ENCODE measurements at places on chromosomes 12 and 14. TPM values are rescaled to one million over a fixed set of nuclear protein-coding genes. Genes with fewer than 3 reads are reported as not detected.
A peak's percentile ranks its signal among the peaks of the same experiment; 100 is the strongest.

- no peak for DNase-seq
Observed at GRCh38 chr12:20963303-20963702, 152.8 kb downstream of the SLCO1B3 start.

DNA sequence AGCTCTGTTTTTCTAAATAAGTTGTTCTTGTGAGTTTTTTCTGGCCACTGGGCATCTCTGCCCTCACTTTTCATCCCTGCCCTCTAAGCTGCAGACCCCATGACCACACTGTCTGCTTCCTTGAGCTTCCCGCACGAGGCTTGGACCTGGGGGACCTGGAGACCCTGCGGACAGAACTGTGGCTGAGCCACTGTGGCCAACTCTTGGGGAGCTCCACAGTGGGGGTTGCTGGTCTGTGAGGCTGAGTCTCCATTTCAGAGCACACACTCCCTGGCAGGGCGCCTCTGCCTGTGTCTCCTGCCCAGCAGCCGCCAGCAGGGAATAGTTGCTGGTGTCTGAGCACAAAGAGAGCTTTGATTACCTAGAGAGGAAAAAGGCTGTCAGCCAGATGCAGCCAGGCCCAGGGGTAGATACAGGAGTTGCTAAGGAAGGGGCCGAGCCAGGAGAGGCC is 13.1 kb upstream of the RIN3 start:
- peak; percentile 63 for DNase-seq

DNA sequence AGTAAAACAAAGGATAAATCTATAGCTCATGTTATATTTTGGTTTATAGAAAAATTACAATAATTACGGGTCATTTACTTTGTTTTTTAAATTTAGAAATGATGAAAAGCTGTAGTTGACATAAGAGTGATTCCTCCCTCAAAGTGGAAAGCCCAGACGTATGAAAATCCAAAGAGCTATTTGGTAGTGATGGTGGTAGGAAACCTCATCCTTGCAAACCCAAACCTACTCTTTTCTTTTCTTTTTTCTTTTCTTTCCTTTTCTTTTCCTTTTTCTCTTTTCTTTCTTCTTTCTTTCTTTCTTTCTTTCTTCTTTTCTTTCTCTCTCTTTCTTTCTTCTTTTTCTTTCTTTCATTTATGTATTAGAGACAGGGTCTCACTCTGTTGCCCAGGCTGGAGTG is 190.3 kb upstream of the RASSF8 start:
- DNase-seq = no peak

DNA sequence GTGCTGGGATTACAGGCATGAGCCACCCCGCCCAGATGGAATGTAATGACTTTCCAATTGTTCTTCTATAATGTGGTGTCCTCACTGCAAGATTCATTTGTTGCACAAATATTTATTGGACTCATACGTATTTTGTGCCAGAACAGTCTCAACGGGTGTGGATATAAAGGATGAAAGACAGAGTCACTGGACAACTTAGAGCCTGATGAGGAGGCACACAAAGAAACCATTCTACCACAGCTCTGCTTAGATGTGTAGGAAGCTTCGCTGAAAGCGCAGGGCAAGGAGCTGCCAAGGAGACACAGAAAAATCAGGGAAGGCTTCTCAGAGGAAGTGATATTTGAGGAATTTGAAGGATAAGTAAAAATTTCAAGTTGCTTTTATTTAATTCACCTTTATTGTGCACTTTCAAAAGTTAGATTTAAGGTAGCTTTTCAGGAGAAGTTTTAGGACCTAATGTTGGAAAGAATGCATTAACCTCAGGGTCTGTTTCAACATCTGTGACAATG is 41.6 kb upstream of the STON2 start:
- no peak for DNase-seq

GRCh38 chr12:68970951-68971350 is 38.0 kb upstream of the CPM start:
- DNase-seq = no peak

GRCh38 chr14:41805633-41806032 is 199.0 kb downstream of the LRFN5 start:
- no peak for DNase-seq

DNA sequence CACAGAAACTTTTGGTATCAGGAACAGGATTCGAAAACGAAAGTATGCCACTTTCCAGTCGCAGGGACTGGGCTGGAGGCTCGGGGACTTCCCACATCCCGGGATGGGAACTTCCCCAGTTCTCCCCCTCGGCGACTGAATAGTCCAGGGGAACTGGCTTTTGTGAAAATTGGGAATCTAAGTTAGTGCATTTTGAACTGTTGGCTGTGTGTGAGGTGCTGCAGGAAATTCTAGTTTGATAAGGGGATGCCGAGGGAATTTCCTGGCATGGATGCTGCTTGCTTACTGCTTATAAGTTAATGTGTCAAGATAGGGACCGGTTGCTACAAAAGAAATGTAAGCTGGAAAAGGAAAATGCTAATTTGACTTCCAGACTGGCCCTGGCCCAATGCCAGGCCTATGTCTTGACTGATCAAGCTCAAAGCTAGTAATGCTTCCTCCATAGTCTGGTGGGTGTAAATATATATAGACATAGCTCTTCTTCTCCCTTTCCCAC is 73.4 kb upstream of the EIF5 start:
- DNase-seq = peak; percentile 35

GRCh38 chr12:109305547-109305946 is 3.5 kb downstream of the FOXN4 start:
- DNase-seq = no peak

GRCh38 chr14:25350802-25351201 is 300.9 kb upstream of the STXBP6 start:
- no peak for DNase-seq

GRCh38 chr12:46830731-46831334 is 5.0 kb upstream of the SLC38A4 start:
- no peak for DNase-seq

DNA sequence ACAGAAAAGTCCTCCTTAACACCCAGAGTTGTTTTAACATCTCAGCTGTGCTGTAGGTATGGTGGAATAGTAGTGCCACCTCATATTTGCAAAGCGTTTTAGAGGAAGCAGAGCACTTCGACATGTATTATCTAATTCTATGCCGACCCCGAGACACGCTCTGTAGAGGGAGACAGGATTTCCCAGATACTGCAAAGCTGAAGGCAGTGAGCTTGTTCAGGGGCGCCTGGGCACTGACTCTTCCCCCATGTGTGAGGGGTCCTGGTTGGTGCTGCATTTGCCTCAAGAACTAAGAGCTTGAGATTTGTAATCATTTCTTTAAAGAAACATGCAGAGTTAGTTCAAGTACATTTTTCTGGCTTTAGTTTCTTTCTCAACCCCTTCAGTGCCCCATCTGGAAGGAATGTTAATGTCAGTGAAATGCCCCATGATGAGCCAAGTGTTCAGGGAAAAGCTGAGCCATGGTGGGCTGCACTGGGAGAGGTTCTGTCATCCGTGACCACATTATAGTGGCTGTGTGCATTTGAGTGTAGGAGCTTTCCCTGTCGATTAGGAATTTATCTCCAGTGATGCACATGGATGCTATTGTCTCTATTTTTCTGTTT is 66.3 kb downstream of the MBIP start:
- no peak for DNase-seq

DNA sequence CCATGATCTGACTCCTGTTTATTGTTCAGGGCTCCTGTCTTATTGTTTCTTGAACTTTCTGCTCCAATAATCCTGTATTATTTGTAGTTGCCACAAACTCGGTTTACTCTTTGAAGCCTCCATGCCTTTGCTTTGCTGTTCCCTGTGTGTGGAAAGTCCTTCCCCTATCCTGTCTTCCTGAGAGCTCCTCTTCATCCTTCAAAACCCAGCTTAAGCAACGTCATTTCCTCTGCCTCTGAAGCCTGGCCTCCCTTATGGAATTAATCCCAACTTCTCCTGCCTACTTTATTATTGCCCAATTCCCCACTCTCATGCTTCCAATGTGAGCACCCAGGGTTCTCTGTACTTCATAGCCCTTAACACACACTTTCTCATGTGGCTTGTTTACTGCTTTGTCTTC is 766.2 kb downstream of the MED13L start:
- DNase-seq = no peak

DNA sequence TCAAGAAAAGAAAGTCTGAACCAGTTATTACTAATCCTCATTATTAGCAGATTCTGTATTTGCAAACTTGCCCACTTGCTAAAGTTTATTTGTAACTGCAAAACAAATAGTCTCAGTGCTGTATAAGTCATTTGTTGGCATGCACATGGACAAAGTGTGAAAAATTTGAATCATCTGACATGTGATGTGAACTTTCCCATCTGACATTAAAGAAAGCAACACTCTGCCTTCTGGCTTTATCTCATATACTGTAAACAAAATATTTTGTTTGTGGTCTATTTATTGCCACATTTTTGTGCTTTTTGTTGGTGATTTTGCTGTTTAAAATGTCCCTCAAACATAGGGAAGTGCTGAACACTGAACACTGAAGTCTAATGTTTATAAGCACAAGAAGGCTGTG is 513.8 kb downstream of the RPL10L start:
- no peak for DNase-seq

DNA sequence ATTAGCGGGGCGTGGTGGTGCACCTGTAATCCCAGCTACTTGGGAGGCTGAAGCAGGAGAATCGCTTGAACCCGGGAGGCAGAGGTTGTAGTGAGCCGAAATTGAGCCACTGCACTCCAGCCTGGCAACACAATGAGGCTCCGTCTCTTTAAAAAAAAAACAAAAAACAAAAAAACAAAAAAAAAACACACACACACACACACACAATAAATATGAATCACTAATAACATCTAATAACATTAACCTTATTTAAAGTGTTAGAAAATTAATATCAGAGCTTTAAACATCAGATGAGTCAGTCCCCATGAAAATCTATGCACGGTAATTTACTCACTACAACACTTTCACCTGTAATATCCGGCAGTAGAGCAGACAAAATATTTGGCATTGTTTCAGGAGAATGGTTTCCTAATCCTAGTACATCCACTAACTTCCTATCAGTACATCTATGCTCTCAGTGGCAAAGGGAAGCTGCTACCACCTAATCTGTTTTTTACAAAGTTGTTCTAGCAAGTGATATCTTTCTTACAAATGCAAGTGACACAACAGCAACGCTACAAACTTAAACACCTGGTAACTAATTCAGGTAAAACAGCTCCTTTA is 36.2 kb downstream of the MED13L start:
- DNase-seq = no peak

DNA sequence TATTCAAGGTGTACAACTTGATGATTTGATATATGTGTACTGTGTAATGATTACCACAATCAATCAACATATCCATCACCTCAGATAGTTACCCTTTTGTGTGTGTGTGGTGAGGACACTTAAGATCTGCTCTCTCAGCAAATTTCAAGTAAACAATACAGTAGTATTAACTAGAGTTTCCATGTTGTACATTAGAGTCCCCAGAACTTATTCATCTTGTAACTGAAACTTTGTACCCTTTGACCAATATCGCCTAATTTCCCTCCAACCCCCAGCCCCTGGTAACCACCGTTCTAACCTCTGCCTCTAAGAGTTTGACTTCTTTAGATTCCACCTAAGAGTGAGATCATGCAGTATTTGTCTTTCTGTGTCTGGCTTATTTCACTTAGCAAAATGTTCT is 12.1 kb downstream of the ADCK1 start:
- DNase-seq = no peak

DNA sequence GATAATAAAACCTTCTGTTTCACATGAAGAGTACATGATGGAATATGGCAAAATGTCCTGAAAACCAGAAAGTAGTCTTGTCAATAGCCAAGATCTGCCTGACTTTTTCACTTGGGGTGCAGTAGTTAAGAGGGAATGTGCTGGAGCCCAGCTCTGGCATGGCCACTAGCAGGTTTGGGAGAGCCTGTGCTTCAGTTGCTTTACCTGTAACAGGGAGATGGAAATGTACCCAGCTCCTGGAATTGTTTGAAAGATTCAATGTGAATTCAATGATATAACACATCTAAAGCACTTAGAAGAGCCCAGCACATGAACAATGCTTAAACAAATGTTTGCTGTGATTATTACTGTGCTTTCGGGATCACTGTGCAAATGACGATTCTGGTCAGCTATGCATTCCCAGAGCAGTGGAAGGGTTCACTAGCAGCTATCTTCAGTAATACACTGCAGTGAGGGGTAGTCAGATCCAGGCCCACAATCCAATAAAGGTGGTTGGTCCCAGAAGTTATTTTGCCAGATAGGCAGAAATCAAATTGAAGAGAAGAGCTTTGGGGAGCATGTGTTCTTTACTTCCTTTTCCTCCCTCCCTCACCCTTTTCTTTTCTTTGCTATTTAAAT is 224.9 kb downstream of the APAF1 start:
- no peak for DNase-seq

DNA sequence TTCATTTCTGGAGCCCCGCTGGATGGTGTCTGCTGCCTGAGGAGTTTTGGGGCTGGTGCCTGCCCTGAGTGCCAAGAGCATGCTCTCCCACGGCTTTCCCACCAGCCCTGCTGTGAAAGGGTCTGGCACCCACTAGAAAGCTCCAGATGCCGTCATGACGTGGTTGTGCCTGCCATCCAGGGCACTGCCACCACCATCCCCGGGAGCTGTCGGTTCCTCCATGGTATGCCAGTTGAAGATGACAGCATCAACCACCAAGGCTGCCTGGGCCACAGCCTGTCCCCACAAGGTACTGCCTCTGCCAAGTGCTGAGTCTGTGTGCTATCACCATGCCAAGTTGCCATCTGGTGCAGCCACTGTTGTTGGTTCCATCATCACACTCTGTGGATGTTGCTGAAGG is 85.9 kb downstream of the TTC8 start:
- no peak for DNase-seq

DNA sequence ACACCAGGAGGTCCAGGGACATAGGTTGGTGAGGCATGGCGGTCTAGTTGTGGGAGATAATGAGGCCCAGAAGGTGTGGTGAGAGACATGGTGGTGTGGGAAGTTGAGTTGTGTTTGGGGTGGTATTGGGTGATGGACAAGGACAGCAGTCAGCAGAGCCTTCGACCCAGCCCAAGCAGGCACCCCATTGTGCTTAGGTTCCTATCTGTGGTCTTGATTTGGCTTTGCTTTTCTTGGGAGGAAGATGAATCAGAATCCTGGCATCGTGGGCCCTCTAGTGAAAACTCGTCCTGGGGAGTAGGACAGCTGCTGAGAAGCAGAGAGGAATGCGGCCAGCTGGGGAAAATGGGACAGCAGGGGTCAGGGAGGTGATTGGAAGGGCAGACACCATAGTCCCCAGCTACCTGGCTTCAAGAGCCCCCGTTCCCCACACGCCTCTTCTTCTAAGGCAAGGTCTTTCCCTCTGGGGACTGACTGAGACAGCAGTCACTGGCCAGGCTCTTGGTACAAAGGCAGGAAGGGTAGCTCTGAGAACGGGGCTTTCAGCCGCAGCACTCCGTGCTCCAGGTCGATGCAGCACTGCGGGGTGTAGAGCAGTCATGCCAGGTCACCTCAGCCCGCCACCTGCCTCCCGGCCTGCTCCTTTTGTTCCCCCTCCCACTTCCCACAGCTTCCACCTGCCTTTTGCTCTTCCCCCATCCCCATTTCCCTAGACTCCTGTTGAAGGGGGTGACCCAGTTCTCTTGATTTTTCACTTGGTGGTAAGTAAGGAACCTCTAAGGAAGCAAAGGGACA is 7.9 kb downstream of the NRIP2 start:
- no peak for DNase-seq

GRCh38 chr12:125056306-125056705 is 8.9 kb upstream of the AACS start:
- no peak for DNase-seq

SMCO2 gene
- not detected for total RNA-seq

PLEKHG3 gene
- total RNA-seq = 16.5 TPM

CRACR2A gene
- 7.6 TPM for total RNA-seq

PLEK2 gene
- not detected for total RNA-seq

CACNA2D4 gene
- total RNA-seq = 1.2 TPM

HVCN1 gene
- 11.5 TPM for total RNA-seq

MLEC gene
- 120 TPM for total RNA-seq

GRIN2B gene
- total RNA-seq = 0.03 TPM
